ENCODE measurements at places on chromosomes 11 and 22.

- DNase-seq: no peak
Observed at GRCh38 chr11:80155412-80156017, 714.7 kb upstream of the TENM4 start.

DNA sequence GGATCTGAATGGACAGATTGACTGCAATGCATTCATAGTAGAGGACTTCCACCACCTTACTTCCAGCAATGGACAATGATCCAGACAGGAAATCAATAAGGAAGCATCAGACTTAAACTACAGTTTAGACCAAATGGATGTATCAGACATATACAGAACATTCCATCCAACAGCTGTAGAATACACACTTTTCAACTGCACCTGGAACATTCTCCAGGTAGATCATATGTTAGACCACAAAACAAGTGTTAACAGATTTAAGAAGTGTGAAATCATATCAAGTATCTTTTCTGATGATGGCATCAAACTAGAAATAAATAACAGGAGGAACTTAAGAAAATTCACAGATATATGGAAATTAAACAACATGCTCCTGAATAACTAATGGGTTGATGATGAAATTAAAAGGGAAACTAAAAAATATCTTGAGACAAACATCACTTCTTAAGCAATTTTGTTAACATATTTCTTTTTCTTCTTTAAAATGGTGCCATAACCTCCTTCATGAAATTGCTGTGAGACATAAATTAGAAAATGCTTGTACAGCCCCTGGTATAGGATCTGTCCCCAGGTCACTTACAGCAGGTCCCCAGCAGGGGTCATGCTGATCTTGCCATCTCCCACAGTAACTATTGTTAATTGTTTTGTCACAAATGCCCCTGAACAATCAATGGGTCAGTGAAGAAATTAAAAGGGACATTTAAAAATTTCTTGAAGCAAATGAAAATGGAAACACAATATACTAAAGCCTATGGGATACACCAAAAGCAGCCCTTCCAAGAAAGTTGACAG lies 100.0 kb upstream of the OR4B1 start:
- DNase-seq: no peak

- peak; percentile 4 for DNase-seq
Observed at GRCh38 chr11:47587039-47587716, 700 bp downstream of the FAM180B start.

DNA sequence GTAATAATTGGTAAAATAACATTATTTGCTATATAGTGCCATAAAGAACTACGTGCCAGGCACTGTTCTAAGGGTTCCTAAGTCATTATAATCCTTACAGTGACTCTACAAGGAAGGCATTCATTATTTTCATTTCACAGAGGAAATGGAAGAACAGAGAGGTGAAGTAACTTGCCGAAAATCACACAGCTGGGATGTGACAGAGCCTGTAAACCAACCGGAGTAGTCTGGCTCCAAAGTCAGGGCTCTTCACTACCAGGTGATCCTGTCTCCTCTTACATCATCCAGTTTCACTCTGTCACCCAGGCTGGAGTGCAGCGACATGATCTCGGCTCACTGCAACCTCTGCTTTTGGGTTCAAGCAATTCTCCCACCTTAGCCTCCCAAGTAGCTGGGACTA lies 59.2 kb upstream of the RBFOX2 start:
- no peak for DNase-seq

DNA sequence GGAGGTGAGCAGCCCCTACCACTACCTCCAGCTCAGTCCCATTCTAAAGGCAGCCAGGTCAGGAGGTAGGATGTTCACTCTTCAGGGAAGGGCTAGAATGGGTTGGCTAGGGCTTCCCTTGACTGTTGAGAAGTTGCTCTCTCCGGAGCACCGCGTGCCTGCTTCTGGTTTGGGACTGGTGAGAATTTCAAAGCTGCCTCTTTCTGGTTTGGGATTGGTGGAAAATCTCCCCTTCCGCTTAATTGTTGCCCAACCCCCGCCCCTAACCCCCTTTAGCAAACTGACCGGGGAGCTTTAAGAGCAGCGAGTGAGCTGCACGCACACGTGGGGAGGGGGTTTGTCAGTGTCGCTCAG lies 686 bp downstream of the USP2 start:
- DNase-seq: no peak

DNA sequence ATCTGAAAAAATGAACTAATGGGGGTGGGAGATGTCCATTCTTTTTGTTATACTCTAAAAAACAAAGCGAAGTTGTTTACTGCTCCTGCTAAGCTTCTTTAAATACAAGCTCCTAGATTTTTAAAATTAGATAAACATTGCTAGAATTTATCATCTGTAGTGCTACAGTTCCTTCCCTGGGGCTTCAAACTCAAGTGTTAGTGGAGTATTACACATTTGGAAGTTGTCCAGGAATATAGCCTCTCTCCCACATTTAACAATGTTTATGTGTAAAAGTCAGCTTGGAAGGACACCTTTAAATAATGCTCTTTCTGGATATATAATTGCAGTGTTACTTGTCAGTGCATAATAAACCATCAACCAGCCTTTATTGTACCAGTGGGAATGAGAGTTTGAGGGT lies 155.5 kb downstream of the SPON1 start:
- no peak for DNase-seq

DNA sequence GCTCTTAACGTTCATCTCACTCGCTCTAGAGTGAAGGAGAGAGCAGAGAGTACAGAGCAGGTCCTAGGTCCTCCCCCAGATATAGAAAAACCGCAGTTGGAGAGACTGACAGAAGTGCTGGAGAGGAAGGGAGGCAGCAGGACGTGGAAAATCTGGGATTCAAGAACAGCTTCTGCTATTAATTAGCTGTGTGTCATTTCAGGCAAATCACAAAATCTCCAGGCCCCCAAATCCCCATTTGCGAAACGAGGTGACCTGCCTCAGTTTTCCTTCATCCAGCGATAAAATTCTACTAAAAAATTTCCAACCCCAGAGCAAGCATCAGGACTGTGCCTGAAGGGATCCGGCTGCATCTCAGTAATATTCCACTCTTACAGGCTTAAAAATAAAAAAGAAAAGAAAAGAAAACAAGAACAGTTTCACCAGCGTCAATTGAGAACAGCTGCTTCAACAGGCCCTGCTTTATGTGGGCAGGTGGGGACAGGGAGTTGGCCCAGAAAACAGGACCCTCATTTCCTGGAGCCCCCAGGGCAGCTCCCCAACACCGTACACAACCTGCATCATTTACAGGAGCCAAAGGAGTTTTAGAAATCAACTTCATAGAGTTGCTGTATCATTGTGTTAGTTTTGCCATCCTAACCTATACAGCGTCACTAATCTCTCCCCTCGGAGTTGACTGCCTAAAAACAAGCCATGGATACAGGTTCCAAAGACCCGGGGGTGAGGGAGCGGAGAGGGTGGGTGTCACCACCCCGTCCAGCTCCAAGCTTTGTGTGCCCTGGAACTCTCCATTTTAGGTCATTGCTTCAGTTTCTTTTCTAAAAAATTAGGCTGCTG lies 2.3 kb upstream of the MALAT1 start:
- no peak for DNase-seq

Data from spleen (tissue), 13 donors.